CD4-positive, alpha-beta T cell treated with Interleukin-10 for 1 hour (primary cell): ENCODE measurements at places on chromosomes 1 and 21.

- DNase-seq = no peak
These were observed 37.2 kb downstream of the FCRL5 start for GRCh38 chr1:157515141-157515540.

- no peak for DNase-seq
These were observed at the start of gene NPR1 for GRCh38 chr1:153678519-153679336. TSS of gene NPR1 (plus strand) at chr1:153678688. CDS start at chr1:153679109, 421 bp downstream.

DNA sequence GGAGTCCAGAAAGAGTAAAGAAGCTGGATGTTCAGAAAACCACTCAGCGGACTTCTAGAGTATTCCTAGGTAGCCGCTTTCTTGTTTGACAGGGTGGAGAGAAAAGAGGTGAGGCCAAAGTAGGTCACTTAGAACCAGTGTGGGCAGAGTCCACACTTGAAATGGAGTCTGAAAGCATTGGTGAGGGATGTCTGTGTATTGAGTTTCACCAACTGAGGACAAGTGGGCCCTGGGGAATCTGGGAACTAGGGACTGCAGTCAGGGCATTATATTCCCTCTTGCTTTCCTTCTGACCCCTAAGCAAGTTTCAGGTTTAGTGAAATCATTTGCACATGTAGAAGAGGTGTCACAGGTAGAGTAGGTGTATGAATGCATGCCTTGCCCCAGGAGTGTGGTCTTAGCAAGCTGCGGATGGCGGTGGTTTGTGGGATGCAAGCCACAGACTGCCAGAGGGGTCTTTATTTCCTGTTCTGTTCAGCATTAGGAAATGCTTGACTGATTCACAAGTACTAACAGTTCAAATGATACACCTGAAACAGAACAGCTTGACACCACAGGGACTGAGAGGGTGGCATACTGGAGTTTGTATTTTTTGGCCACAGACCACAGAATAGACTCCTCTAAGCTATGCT lies 1.1 kb upstream of the GNG12 start:
- no peak for DNase-seq

DNA sequence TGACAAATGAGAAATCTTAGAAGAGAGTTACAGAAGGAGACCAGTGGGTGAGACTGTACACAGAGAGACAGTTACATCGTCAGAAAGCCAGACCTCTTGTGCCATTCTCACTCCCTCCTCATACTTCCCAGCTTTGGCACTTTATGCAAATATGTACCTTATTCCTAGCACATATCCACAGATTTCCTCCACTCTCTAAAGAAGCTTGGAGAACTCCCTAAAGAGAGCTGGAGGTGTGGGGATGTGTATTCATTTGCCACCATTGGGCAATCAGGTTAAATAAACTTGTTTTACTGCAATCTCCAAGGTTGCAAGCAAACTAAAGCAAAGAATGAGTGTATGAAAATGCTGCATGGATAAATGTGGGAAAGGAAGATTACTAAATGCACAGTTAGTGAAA lies 380.9 kb upstream of the PRMT6 start:
- DNase-seq = no peak

- DNase-seq = no peak
These were observed 7.7 kb downstream of the POU3F1 start for GRCh38 chr1:38038861-38039260.

- no peak for DNase-seq
These were observed at the start of gene NMNAT2 for GRCh38 chr1:183417772-183418491. TSS of gene NMNAT2 (minus strand) at chr1:183418380. CDS start at chr1:183418267, 113 bp downstream.

- no peak for DNase-seq
These were observed 17.0 kb downstream of the CFAP74 start for GRCh38 chr1:1986451-1987141.

DNA sequence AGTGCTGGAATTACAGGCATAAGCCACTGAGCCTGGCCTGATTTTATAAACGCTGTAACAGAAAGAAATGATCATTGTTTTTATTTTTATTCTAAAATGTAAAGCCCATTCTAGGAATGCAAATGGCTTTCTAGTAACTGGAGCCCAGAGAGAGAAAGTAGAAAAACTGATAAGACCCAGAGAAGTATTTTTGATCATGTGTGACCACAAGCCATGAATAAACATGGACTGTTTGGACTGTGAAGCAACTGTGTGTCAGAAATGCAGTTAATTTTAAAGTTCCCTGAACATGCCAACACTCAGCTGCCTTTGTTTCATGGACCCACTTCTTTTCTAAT lies 39.7 kb downstream of the EIF2B3 start:
- no peak for DNase-seq

- no peak for DNase-seq
These were observed 234.1 kb upstream of the VAMP3 start for GRCh38 chr1:7536891-7537591.

GRCh38 chr1:147201276-147201675 lies 23.9 kb downstream of the FMO5 start:
- no peak for DNase-seq

DNA sequence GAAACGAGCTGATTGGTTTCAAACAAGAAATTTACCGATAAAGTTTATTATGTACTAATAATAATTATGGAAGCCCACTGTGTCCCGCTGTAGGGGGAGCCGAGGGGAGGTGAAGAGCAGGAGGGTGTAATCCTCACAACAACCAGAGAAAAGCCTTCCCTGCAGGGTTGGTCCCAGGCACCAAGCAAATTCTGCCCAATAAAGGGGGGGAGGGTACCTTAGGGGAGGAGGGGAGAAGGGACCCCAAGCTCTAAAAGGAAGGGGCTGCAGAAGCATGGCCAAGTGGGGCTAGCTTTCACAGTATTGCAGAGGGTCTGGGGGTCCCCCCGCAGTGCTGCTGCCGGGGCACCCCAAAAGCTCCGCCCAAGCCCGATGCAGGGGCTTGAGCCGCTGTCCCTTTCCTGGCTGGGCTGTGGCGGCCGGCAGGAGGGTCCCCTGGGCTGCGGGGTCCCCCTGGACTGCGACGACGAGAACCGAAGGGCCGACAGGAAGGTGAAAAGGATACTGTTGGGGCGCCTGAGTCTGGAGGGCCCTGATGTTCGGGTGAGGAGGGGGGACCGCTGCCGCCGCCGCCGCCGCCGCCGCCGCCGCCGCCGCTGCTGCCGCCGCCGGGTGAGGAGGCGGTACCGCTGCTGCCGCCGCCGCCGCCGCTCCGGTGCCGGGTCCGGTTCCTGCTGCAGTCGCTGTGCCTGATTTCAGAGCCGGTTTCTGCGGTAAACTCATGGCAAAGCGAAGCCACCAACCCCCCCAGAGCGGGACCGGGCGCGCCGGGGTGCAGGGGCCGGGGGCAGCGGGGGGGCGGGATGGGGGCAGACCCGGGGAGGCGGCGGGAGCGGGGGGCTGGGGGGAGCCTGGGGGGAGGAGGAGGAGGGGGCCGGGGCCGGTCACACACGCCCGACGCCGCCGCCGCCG lies 771 bp downstream of the EIF4G3 start:
- peak; percentile 58 for DNase-seq

GRCh38 chr21:38938343-38938742 lies 132.6 kb downstream of the ETS2 start:
- peak; percentile 28 for DNase-seq

DNA sequence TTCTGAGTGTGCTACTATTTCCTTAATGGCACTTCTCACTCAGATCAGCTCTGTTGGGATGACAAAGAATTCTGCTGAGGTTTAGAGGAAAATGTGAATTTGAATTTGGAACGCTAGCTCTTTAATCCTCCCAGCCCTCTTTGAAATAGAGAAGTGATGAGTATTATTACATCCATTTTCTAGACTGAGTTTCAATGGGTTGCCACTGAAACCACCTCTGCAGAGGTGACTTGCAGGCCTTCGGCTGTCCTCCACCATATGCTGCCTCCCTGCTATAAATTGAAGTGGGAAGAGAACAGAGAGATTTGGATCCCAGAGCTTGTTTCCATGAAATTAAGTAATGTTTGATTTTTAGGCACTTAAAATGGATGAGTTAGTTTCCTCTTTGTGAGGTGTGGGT lies 363.2 kb upstream of the SNX7 start:
- DNase-seq = no peak

DNA sequence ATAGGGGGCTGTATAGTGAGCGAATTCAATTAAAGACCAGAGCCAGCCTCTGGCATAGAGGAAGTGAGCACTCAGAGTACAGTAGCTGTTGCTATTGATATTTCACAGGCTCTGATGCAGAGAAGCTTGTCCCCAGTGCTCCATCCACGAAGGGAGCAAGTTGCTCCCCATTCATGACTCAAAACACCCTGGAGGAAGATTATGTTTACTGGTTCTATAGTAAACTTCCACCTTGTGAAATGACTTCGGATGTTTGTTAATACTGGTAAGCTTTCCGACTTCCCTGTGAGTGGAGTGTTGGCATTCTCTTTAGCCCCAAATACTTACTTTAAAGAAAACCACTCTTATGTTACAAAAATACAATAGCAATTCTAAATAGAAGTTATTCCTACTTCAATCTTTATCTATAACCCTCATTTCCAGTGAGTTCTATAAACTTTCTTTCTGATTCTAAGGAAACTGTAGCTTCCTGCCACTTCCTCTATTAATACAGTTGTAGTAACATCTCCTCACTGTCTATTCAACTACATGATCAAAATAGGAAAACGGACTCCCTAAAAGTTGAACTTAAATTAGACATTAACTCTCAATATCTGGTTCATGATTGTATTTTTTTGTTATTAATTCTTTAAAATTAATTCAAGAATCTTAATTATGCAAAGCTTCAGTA lies 46.4 kb downstream of the ZNF281 start:
- DNase-seq = no peak

- DNase-seq = no peak
These were observed 2.2 kb upstream of the CBR3 start for GRCh38 chr21:36132696-36133095.

DNA sequence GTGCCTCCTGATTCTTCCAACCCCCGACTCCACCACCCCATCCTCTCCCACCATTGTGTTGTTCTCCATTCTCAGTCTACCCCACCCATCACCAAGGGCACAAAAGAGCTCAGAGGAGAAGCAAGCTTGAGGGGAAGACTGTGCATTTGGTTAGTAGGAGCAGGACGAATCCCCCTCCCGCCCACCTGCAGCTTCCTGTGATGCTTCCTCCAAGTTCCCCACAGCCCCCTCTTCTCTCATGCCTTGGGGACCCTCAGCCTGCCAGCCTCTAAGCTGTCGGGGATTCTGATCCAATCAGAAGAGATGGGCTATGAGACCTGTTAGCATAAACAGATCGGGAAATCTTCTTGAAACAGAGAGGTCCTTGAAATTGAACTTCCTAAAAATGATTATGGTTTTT lies 22.2 kb upstream of the CAPZB start:
- no peak for DNase-seq

- DNase-seq = no peak
These were observed 279.9 kb upstream of the RUNX1 start for GRCh38 chr21:35328856-35329455.

DNA sequence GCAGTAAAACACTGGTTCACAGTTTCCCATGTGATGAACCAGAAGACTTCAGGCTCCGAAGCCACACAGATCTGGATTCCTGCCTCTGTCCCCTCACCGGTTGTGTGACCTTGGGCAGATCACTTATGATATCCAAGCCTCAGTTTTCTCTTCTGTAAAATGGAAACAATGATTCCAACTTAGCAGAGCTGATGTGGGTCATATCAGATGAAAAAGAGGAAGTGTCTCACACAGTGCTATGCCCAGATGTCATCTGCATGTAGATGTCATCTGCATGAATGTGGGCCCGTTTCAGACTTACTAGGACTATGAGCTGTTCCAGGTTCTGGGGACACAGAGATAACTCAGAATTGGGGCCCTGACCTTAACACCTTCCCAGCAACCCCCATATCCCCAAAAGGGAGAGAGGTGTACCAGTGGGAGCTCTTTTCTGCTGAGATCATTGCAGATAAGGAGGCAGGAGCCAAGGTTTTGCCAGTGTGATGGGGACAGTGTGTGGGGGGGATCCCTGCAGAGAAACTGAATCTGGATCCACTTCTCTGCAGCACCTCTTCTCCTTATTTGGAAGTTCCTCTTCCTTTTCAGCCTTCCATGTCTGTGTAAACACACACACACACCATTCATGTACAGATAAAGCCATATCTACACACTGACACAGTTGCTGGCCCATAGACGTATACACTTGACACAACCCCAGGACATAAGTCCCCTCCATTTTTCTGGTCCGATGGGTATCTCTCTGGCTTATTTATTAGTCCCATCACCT lies 5.0 kb upstream of the ADGRB2 start:
- no peak for DNase-seq

DNA sequence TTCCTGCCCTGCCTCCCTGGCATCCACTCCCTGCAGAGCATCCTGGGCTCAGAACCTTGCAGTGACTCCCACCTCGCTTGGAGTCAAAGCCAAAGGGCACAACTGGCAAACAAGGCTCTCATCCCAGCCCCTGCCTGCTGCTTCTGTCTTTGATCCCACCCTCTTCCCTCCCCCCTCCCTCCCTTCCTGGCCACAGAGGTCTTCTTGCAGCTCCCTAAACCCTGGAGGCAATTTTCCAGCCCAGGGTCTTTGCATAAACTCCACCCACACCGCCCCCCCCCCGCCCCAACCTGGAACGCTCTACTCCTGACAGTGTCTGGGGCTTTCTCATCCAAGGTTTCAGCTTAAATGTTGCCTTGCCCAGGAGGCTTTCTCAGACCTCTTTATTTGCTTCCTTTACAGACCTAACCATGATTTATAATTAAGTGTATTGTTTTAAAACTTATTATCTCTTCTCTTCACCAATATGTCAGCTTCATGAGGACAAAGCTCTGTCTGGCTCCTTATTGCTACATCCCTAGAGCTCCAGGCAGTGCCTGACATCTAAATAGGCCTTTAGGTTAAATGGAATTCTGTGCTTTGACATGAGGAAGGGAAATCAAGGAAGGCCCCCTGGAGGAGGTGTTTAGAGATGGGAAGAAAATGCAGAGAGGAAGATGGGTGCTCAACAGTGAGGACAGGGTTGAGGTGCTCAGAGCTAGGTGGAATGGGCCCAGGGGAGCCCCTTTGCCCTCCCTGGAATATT lies 37.7 kb upstream of the PADI1 start:
- no peak for DNase-seq

GRCh38 chr1:18868354-18868753 lies 8.9 kb upstream of the TAS1R2 start:
- no peak for DNase-seq

- peak; percentile 87 for DNase-seq
These were observed 18.0 kb downstream of the KIAA2013 start for GRCh38 chr1:11908095-11908675.

DNA sequence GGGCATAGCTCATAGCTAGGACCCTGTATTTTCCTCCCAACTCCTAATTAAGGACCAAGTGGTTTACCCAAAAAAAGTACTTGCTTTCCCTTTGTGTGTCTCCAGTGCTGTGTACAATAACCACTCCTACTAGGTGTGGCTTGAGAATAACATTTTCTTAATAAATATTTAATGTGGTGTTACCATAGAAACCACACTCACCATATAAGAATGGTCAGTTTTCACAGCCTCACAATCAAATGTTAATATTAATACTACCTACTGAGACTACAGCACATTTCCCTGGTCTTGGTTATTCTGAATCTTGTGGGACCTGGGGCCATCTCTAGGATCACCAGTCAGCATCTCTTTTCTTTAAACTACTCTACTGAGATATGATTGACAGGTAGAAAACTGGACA lies 83.5 kb upstream of the BCAR3 start:
- DNase-seq = no peak

GRCh38 chr21:42608446-42608845 lies 45.0 kb upstream of the PDE9A start:
- DNase-seq = no peak

GRCh38 chr1:245831518-245831917 lies 675.6 kb downstream of the SMYD3 start:
- DNase-seq = no peak
